ENCODE measurements at places on chromosomes 4 and X. TPM values are rescaled to one million over a fixed set of nuclear protein-coding genes. Genes with fewer than 3 reads are reported as not detected.

- DNase-seq: no peak
Measured at GRCh38 chr4:119854364-119854763, 212.3 kb downstream of the MAD2L1 start.

- no peak for DNase-seq
Measured at GRCh38 chr4:143240939-143241679, 56.4 kb downstream of the USP38 start.

- DNase-seq: no peak
Measured at GRCh38 chrX:15926622-15927021, 72.0 kb upstream of the AP1S2 start.

GRCh38 chr4:70704931-70705182 is 16.5 kb downstream of the UTP3 start:
- DNase-seq: no peak

ADGRA3 gene
- 21.4 TPM for total RNA-seq

- no peak for DNase-seq
Measured at GRCh38 chr4:73252001-73252400, 6.6 kb downstream of the ANKRD17 start.

- DNase-seq: no peak
Measured at GRCh38 chrX:65828599-65828998, 161.1 kb downstream of the MSN start.

- no peak for DNase-seq
Measured at GRCh38 chr4:94504545-94504944, 52.8 kb downstream of the PDLIM5 start.

DNA sequence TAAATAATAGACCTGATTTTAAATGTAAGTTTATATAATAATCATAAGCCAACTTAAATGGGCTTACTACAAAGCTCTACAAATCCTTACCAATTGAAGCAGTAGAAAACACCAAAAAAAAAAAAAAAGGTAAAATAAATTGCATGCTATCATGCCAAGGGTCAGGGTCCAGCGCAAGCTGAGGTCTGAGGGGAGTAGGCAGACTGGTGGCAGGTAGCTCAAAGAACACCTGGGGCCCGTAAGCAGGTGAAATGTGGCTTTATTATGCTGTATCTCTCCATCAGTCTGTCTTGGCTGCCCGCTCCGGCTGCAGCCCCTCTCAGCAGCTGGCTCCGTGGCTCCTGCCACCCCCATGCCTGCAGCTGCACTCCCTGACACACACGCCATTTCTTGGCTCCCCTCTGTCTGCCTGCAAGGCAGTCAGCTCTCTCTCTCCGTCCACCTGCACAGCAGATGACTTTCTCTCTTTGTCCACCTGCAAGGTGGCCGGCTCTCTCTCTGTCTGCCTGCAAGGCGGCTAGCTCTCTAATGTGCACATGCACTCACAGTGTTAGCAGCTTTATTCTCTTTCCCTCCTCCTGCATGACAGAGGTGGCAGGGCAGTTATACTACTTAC is 209.4 kb upstream of the UGT8 start:
- no peak for DNase-seq

DNA sequence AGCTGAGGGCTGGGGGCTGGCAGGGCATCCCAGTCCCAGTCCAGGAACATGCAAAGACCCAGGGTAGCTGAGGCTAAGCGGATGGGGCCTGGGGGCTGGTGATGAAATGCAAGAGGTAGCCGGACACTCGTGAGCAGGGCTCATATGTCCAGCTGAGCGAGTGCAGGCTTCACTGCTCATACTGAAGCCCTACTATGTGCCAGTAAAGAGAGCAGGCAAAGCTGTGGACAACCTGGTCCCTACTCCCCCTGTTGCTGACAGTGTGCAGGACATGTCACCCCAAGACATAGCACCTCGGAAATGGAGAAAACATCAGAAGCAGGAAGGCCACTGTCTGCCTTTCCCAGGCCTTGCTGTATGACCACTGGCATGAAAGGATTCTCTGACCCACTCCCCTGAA is 122.4 kb upstream of the STX18 start:
- no peak for DNase-seq

DNA sequence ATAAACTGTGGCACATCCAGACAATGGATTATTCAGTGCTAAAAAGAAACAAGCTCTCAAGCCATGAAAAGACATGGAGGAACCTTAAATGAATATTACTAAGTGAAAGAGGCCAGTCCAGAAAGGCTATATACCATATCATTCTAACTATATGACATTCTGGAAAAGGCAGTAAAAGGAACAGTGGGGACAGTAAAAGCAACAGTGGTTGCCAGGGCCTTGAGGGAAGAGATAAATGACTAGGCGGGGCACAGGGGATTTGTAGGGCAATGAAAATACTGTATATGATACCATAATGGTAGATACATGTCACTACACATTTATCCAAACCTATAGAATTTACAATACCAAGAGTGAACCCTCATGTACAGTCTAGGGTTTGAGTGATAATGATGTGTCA is 115.3 kb downstream of the ATP8A1 start:
- no peak for DNase-seq

TEX13C gene
- not detected for total RNA-seq

DNA sequence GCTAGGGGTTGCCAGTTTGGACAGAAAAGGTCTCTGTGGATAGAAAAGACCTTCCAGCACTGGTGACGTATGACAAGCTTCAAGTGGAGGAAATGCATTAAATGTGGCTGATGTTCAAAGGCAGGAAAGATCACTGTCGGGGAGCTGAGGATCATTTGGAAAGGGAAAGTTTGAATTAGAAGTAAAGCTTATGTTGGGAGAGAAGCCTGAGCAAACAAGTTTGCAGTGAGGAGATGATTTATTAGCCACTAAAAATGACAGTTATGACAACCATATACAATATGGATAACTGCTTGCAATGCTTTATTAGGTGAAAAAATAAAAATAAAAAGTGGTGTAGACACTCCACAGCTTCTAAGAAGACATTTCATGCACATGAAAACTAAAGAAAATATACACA is 135.3 kb upstream of the HS3ST1 start:
- DNase-seq: no peak

DNA sequence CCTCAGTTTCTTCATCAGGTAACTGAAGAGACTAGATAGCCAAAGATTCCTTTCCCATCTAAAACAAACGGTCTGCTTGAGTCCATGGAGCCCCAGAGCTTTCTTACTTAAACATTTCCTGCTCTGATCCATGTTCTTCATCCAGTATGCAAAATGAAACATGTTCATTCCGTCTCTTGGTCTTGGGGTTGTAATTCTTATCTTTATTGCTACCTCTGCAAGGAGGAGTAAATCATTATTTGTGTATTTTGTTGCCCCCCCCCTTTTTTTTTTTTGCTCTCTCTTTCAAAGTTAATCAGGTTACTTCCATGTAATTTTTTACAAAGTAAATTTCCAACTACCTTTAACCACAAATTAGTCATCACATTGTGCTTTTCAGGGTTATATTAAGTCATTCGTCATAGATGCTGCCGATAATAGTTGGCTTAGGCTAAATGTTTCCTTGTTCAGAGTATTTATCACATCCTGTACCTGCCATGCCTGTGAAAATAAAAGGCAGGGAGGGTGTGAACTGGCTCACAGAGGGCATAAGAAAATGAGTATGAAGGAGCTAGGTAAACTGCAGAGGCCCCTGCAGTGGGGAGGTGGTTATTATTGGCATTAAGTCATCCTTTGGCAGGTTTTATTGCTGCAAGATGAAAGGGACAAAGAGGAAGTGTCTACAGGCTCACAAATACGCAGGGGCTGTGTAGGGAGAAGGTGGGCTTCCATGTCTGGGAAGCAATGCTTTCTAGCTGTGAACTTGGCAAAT is 76.7 kb upstream of the HS3ST1 start:
- no peak for DNase-seq

- no peak for DNase-seq
Measured at GRCh38 chr4:104743215-104743653, 248.5 kb upstream of the CXXC4 start.

DNA sequence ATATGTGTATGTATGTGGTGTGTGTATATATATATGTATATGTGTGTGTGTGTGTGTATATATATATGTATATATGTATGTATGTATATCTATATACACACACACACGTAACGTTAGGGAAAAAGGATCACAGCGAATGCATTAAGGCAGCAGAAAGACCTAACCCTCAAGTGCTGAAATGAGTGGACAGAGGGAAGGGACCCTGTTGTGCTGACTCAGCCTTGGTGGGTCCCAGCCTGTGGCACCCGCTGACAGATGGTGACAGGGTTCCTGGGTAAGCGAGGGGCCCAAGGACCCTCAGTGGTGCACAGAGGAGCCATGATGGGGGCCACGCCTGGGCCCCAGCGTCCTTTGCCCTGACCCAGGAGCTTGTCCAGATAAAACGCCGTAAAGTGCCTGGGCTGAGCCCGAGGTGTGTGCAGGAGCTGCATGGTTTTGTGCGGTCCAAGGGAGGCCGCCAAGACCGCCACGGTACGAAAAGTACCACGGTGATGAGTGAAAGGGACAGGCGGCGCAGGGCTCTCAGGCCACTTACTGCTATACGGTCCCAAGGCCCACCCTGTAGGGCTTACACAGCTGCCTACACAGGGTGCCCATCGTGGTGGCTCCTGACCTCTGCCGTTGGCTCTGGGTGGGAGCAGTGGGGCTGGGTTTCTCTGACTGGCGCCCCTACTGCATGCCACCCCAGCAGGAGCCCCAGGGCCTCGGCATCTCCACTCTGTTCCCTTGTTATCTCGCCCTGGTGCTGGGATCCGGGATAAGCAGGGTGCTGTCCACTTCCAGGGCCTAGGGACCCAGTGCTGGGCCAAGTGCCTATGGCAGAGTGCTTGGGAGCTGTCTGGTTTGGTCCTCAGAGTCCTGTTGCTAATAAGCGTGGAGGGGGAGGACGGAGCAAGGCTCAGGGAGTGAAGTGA is 10.0 kb downstream of the SH3BP2 start:
- no peak for DNase-seq

DNA sequence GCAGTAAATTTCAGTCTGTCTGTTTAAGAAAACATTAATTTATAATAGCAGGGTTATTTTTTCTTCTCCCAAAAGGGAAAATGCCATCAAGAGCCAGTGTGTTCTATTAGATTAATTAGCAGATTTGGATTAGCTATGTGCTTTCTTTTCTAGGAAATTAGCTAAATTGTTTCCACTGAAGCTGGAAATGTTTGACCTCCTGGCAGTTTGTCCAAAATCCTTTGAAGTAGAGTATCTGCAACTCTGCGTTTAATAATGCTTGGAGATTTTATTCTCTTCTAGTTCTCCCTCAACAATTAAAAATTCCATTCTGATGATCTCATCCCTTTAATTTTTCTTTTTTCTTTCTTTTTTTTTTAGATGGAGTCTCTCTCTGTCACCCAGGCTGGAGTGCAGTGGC is 27.1 kb upstream of the HOPX start:
- DNase-seq: no peak

- DNase-seq: no peak
Measured at GRCh38 chr4:7310451-7310850, 118.1 kb downstream of the SORCS2 start.

DNA sequence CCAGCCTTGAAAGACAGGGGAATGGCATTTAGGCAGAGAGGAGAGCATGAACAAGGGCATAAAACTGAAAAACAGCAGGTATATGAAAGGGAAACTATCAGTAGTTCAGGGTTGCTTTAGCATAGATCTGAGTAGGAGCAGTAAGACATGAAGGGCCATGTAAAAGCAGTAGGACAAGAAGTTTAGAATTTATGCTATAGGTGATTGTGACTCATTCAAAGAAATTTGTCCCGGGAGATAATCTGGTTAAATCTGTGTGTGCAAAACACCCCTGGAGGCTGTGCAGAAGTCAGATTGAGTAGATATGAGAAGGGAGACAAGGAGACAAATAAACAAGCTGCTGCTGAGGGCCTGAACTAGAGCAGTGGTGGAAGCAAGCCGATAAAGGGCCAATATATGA is 109.1 kb upstream of the BMP3 start:
- DNase-seq: no peak

- no peak for DNase-seq
Measured at GRCh38 chr4:140098455-140099160, 55.4 kb downstream of the MAML3 start.

DNA sequence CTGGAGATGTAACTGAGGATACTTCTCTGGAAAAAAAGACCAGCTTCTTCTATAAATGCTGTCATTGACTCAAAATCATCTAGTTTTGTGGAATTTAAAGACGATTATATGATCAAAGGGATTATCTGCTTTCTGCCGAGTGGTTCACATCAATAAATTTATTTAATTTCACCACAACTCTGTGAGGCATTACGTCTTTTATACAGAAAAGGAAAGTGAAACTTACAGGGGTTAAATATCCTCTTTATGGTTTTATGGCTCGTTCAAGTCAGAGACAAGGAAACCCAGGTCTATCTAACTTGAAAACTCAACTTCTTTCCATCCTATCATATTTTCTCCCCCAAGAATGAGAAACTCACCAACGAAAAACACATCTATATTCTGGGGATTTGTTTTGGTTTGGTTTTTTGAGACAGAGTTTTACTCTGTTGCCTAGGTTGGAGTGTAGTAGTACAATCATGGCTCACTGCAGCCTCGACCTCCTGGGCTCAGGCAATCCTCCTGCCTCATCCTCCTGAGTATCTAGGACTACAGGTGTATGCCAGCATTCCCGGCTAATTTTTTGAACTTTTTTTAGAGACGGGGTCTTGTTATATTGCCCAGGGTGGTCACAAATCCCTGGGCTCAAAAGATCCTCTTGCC is 377.9 kb upstream of the EMCN start:
- DNase-seq: no peak

CSAG3 gene
- total RNA-seq: not detected

YY2 gene
- 2.1 TPM for total RNA-seq

- no peak for DNase-seq
Measured at GRCh38 chrX:115448146-115448545, 112.8 kb upstream of the PLS3 start.

DNA sequence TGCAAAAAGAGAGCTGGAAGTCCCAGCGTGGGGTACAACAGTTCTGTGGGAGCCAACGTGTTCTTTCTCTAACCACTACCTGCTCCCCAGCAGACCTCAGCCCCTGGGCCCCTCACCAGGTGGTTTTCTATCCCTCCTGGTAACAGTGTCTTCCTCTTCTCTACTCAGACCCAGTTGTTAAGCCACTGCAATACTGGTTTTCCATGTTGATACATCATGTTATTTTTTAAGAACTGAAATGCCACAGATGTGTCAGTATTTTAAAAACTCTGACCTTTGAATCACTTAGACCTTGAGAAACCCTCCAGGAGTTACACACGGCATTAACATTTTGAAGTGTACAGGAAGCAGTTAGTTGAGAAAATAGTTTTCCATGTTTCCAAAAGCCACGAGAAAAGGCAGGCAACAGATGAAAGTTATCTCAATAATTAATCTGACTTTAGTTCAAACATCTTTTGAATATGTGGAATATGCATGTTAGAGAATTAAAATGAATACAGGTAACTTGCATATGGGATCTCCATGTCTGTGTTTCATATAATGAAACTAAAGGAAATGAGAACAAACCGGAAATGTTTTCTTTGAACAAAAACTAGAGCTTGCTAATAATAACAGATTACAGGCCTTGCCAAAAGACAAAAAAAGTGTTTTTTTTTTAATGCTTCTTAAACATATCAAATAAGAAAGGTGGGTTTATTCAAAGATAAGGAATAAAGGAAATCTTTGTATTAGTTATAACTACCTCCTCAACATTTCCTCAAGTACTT is 108.8 kb downstream of the ZNF827 start:
- DNase-seq: no peak

- DNase-seq: no peak
Measured at GRCh38 chr4:6175426-6175825, 24.9 kb downstream of the JAKMIP1 start.

All from sciatic nerve (tissue), 2 donors.